ENCODE measurements at places on chromosomes 13 and 19. TPM values are rescaled to one million over a fixed set of nuclear protein-coding genes. Genes with fewer than 3 reads are reported as not detected.

SHD gene
- total RNA-seq: not detected

DNA sequence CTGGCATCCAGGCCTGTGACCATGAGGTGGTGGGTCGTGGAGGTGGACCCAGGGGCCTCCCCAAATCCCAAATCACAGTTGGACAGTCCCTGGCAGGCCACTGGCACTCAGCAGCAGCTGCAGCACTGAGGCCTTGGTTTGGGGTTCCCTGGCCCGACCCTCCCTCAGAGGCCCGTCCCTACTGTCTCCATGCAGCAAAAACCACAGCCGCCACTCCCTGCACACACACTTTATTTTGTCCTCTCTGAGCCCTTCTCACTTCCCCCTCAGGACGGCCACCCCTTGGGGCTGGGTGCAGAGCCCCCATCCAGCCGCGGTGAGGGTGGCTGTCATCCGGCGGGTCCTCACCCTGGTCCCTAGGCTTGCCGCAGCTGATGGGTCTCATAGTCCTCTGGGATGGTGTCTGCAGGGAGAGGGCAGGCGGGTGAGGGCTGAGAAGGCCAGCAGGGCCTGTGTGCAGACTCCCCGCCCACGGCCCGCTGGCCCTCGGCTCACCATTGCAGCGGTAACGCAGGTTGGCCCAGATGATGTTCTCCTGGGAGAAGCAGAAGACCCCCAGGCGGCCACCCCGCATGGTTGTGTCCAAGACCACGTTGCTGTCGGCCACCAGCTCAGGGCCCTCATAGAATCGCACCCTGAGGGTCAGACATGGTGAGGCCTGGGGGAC, 8.4 kb downstream of the COMP start:
- H3K27ac ChIP-seq: no peak overlapping the region
- no peak for DNase-seq
- peaks cover 3% of the 10 kb centered on the region for H3K36me3 ChIP-seq
- H3K27me3 ChIP-seq: peaks cover 26% of the 10 kb centered on the region
- peaks cover 20% of the 10 kb centered on the region for H3K4me1 ChIP-seq

DNA sequence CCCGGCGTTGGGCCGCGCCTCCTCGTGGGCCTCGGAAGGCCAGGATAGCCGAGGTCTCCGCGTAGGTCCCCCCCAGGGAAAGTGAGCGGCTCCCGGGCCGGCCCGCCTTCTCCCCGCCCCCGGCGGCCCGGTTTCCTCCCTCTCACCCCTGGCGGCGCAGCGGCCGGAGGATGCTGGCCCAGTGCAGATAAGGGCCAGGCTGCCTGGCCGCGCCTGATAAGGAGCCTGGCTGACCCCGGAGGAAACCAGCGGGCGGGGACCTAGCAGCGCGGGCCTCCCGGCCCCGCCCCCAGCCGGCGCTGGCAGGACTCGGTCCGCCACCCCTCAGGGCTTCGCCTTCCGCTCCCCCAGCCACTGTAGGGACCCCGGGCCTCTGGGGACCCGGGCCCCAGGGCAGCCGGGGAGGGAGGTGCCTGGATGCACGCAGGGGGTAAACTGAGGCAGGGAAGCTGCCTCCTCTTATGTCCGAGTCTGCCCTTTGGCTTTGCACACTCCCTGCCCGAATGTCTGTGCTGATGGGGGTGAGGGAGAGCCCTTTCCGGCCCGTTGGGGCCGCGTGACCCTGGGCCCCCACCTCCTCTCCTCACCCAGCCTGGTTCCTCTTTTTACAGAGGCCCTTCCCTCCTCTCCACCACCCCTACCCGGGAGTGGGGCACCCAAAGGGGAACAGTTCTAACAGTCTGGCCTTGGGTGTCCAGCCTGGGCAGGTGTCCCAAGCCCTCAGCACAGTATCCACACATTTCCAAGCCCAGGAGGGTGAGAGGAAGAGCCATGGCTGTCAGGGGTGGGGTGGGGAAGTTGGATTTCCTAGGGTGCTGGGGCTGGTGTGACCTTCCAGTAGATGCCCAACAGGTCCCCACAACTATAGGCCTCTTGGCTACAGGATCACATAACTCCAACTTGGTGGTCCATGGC, at the start of gene LYL1:
TSS of gene LYL1 (minus strand) at position 193 of the 915 bp plus-strand sequence. CDS start 1,687 bp downstream, outside the sequence.
- peaks cover 38% of the 10 kb centered on the region for H3K4me1 ChIP-seq
- H3K4me3 ChIP-seq: peak within 1 kb of the TSS; percentile 66
- DNase-seq: peak; percentile 45
- H3K36me3 ChIP-seq: peaks cover 15% of the 10 kb centered on the region
- H3K27me3 ChIP-seq: peaks cover 10% of the 10 kb centered on the region

- no peaks in the 10 kb centered on the region for H3K36me3 ChIP-seq
- no peak overlapping the region for H3K4me3 ChIP-seq
- H3K27ac ChIP-seq: no peak overlapping the region
Observed at GRCh38 chr13:113420833-113421600, 32.3 kb downstream of the ADPRHL1 start.

ZSCAN1 gene
- total RNA-seq: not detected
